ENCODE measurements at places on chromosomes 7 and 10. TPM values are rescaled to one million over a fixed set of nuclear protein-coding genes. Genes with fewer than 3 reads are reported as not detected.

The SLC16A12 gene
- 1.4 TPM for total RNA-seq

GRCh38 chr7:11831156-11831735, 752 bp downstream of the THSD7A start:
- no peak for DNase-seq

DNA sequence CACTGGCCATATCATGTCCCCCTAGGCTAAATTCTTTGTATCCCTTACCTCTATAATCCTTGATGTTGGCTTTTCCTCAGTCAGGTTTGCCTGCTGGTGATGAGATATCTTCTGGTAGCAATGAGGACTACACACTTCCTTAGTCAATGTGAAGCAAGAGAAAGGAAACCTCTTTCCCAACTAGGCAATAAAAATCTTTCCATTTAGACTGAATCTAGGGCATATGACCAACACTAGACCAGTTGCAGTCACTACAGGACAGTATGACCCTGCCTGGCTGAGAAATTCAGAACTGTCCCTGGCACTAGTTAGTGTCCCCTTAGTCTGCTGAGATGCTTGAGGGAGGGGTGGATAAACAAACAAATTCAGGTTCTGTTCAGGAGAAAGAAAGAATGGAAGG, 142.6 kb downstream of the RNLS start:
- no peak for DNase-seq

DNA sequence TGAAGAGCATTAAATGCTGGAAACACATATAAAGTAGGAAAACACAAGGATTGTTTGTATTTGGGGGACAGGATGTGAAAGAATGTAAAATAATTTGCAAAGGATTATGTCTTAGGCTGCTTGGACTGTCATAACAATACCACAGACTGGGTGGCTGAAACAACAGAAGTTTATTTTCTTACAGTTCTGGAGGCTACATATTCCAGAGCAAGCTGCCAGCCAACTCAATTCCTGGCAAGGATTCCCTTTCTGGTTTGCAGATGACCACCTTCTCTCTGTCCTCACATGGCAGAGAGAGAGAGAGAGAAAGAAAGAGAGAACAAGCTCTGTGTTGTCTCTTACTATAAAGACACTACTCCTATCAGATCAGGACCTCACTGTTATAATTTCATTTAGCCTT, 8.8 kb upstream of the LAMB4 start:
- DNase-seq = no peak

- no peak for DNase-seq
Measured at GRCh38 chr7:118918556-118918955, 694.1 kb downstream of the ANKRD7 start.

DNA sequence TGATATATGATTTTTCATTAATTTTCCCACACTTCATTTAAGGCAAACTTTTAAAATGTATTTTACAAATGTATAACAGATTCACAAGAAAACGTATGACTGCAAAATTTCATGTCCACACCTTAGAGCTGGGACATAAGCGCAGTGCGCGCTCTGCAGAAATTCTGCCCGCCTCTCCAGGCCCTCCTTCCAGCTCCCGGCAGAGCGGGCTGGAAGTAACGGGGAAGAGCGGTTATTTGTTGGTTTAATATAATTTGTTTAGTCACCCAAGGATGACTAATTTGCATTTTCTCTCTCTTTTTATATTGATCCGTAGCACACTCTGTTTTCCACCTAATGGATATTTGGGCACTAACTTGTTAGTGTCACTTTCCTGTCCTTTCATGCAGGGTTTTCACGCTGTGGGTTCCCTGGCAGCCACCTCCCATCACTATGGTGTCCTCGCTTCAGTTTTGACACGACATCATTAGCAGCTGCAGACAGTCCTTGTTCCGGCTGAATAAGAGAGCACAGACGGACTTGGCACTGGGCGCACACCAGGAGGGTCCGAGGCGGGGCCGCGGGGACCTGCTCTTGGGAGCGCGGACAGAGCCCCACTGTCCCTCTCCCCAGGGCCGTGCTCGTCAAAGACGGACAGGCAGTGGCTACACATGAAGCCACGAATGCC, 129.2 kb upstream of the SEC61G start:
- no peak for DNase-seq

GRCh38 chr10:88271761-88272543, 311.2 kb downstream of the RNLS start:
- no peak for DNase-seq

DNA sequence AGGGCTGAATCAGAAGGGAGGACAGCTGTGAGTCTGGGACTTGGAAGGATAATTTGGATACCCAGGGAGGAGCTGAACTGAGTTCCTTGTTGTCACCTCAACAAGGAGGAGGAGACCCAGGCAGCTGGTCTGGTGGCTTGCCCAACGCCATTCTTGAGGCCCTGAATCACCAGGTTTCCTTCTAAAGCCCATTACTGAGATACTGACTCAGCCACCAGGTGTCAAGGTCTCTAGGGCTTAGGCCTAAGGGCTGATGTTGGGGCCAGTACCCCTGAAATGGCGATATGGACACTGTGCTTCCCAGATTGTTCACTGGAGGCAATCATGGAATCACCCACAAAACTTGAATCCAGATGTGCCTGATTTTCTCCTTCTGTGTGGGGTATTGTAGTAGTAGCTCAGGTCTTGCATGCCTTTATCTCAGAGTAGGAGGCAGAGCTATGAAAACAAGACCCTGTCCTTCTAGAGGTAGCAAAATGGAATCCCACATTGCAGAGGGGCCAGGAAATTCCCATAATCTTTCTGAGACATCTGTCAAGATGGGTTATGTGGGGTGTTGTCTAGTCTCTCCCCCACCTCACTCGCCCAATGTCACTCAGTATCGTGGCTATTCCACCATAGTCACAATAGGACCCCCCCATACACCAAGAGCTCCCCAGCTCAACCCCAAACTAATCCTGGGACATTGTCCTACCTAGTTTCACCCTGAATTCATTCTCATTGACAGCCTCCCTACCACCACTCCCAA, 1.8 kb upstream of the ATG9B start:
- DNase-seq = no peak

All from suprapubic skin (tissue), 4 donors.